Breast epithelium (tissue), 4 donors: ENCODE measurements at places on chromosomes 4 and X.

- DNase-seq, result no peak
Observed at GRCh38 chr4:103150677-103151076, 47.5 kb downstream of the CENPE start.

DNA sequence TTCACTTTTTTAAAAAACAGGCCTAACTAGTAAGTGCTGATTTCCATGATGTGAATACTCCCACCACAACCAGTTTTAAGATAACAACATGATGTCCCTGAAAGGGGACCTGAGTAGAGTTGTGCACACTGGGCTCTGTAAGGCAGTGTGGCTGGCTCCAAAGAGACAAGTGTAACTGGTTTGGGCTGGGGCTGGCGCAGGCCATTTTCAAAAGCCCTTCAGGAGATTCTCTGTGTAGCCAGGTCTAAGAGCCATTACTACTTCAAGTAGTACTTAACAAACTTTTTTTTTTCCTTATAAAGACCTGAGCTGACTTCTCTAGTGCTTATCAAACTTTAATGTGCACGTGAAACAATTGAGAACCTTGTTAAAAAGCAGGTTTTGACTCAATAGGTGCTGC, 4.3 kb downstream of the QRFPR start:
- DNase-seq, result no peak

DNA sequence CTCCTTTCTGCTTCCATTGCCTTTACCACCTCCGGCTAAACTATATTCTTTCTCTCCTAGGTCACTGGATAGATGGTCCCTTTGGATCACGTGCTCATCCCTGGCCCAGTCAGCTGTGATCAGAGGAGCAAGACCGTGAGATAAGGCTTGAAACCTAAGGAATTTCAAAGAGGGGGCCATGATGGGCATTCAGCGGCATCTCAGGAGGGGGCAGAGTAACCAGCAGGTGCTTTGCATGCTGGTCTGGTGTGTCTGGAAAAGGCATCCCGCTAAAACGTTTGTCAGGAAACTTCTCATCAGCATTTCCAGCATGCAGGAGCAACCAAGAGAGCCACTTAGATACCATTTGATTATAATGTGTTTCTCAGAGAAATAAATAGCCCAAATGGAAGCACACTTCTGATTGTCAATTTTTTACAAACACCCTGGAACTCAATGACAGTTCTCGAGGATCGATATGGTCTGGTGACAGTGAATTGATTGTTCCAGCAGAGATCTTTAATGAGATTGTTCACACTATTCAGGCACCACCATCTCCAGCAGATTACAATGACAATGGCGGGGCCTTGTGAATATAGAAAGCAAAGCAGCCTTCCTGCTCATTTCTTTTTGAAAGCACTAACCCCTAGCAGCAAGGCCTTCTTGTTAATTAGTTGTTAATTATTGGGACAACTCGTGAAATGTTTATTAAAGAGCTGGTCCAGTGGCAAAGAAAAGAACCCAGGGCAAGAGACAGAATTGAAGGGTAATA, 327.1 kb downstream of the PTTG2 start:
- DNase-seq, result no peak

- DNase-seq, result no peak
Observed at GRCh38 chr4:186134257-186134656, 29.8 kb downstream of the FAM149A start.

GRCh38 chr4:151048913-151049312, 33.8 kb upstream of the LRBA start:
- DNase-seq, result no peak

DNA sequence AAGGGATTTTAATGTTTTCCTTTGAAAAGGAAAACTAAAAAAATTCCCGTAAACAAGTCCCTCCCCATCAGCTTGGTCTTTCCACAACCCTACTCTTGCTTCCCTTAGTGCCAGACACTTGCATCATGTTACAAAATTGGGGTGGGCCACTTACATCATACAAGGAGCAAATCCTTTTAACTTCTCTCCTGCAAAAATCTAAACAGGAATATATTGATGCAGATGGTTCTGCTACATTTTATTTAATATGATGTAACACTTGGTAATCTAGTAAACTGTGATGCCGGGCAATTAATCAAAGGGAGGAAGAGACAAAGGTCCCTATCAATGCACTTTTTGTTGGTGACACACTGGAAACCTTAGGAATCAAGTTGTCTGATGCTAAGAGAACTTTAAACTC, 125.3 kb downstream of the UBE2K start:
- DNase-seq, result no peak

GRCh38 chr4:4185528-4185927, 41.2 kb downstream of the OTOP1 start:
- no peak for DNase-seq

DNA sequence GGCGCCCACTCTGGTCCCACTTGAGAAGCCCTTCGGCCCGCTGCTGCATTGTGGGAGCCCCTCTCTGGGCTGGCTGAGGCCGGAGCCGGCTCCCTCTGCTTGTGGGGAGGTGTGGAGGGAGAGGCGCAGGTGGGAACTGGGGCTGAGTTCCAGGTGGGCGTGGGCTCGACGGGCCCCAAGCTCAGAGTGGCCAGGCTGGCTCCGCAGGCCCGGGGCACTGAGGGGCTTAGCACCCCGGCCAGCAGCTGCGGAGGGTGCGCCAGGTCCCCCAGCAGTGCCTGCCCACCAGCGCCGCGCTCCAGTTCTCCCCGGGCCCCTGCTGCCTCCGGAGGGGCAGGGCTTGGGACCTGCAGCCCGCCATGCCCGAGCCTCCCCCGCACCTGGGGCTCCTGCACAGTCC, 65.2 kb upstream of the SMIM10 start:
- DNase-seq, result no peak

- DNase-seq, result no peak
Observed at GRCh38 chr4:62927574-62927973, 1481.7 kb downstream of the TECRL start.

- DNase-seq, result no peak
Observed at GRCh38 chr4:3868211-3869173, 102.3 kb downstream of the ADRA2C start.

DNA sequence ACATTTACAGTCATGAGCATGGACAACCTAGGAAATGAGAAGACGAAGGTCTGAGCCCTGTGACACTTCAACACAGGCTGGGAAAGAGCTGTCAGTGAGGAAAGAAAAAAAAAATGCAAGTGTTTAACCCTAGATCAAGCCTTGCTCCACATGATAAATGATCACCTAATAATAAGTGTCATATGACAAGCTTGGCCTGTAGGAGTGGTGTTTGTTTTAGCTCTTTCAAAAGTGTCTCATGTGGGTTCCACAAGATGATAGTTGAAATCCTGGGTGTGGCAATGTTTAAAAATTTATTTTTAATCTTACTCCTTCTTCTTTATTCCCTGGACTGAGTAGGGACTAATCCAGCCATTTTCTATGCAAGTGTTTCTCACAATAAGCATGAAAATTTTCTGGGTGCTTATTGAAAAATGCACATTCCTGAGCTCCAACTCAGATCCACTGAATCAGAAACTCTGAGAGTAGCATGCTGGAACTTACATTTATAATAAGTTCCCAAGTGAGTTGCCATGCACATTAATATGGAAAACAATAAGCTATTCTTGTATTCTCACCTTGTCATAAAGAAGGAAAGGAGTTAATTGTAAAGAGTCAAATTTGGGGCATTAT, 138.3 kb downstream of the AREG start:
- no peak for DNase-seq

GRCh38 chr4:26321373-26322221, 783 bp downstream of the RBPJ start:
- DNase-seq, result no peak

GRCh38 chr4:40321574-40322275, 13.4 kb upstream of the CHRNA9 start:
- DNase-seq, result no peak

DNA sequence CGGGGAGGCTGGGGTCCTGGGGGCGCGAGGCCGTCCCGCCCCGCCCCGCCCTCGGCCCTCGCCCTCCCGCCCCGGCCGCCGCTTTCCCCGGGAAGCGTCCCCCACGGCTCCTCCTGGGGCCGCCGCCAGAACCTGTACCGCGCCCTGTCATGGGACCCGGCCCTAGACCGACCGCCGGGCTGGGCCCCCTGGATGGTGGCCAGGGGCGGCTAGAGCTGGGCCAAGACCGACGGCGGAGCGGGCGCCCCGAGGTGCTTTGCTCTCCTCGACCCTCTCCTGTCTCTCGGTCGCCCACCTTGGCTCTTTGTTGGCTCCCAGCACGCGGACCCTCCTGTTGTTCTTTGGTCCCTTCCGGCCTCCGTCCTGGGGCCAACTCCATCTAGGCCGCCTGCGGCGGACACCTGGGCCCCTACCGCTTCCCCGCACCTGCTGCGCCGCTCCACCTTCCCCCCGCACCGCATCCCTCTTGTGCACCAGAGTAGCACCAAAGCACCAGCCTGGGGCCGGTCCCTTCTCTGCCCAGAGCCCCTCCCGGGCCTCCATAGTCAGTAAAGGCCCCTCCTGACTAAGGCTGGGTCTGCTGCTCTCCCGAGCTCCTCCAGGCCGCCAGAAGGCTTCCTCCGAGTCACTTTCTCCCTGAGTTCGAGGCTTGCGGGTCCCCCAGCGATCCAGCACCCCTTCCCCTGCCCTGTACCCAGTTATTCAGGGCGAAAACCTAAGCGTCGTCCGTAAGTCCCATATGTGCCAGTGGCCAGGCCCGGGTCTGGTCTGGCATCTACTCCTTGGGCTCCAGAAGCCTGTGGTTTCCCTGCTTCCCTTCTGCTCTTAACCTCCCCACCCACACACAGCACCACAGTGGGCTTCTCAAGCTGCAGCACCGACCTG, 587 bp downstream of the TACC3 start:
- DNase-seq, result no peak

- DNase-seq, result no peak
Observed at GRCh38 chr4:83832110-83832825, 296.4 kb downstream of the GPAT3 start.

- DNase-seq, result no peak
Observed at GRCh38 chr4:156792462-156793085, 179.0 kb downstream of the PDGFC start.

GRCh38 chrX:117808426-117808825, 308.2 kb downstream of the KLHL13 start:
- DNase-seq, result no peak

DNA sequence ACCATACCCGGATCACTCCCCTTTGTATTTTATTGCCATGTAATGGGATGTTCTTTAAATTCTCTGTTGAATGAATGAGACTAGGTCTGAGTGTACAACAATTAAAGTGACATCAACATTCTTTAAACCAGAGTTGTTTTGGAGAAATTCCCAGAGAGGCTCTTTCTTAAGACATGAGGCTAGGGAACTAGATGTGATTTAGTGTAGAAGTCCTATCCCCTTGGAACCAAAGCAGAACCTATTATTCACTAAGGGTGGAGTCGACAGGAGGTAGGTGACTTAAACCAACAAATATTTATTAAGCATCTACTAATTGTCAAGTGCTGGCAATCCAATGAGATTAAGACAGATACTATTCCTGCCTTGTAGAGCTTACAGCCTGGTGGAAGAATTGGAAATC, 1.7 kb downstream of the EIF1AX start:
- no peak for DNase-seq

DNA sequence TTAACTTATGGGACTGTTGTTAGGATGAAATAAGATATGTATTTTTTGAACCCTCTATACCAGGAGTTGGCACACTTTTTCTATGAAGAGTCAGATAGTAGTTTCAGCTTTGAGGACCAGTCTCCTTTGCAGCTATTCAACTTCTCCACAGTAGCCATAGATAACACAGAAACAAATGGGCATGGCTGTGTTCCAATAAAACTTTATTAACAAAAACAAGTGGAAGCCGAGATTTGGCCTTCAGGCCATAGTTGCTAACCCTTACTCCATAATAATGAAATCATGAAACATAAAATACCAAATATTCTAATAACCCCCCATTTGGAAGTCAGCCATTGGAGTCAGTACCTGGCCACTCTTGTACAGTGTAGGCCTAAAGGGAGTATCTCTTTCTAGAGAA, 30.6 kb downstream of the ARX start:
- DNase-seq, result no peak

GRCh38 chr4:105135785-105136184, 10.9 kb upstream of the TET2 start:
- no peak for DNase-seq

DNA sequence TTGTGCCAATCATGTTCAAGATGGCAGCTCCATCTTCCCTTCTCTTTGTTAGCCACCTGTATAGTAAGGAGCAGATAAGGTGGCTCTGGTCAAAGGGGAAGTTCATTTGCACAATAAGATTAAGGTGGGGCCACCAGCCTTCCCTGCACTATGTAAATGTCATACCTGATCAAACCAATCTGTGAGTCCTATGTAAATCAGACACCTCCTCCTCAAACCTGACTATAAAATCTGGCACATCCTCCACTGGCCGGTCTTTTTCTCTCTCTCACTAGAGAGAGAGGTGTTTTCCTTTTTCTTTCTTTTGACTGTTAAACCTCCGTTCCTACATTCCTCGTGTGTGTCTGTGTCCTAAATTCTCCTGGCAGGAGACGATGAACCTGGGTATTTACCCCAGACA, 572.5 kb upstream of the AADAT start:
- DNase-seq, result no peak

- DNase-seq, result peak; percentile 84
Observed at GRCh38 chrX:115344885-115345614, 55.5 kb downstream of the LUZP4 start.

- DNase-seq, result no peak
Observed at GRCh38 chrX:11591723-11592346, 73.9 kb downstream of the ARHGAP6 start.

DNA sequence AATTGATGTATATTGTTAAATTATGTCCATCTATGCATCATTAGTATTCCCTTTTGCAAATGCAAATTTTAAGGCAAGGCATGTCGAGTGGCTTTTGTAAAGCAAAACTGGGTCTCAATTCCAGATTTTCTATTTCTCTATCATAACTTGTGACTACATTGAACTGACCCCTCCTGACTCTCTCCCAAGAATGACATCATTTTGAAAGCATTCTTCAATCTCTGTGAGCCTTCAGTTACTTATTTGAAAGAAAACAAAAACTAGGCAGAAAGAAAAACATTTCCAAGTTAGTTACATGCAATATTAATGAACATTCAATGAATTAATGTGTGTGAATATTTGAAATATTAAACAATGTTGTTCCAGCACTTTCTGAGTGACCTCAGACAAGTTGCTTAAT, 314.3 kb upstream of the CLNK start:
- DNase-seq, result no peak

- DNase-seq, result no peak
Observed at GRCh38 chr4:170931321-170931720, 841.6 kb upstream of the AADAT start.

- no peak for DNase-seq
Observed at GRCh38 chrX:66014556-66014955, 25.3 kb downstream of the VSIG4 start.

DNA sequence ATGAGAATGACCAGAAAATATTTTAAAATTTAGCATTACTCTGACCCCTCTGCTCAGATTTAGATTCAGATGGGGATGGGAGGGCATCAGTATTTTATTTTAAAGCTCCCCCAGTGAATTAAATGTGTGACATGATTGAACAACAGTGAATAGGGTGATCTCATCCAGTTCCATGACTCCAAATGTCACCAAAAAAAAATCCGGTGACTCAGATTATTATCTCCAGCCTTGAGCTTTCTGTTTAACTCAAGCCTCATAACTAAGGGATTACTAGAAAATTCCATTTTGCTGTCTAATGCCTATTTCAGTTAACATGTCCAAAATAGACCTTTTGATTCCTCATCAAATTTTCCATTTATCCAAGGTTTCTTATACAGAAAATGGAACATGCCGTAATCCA, 121.8 kb upstream of the TMEM47 start:
- no peak for DNase-seq

- no peak for DNase-seq
Observed at GRCh38 chr4:108029016-108029720, 39.5 kb downstream of the HADH start.
